A549 treated with Hydrocortisone at 1 μM for 4 hours (cell line): ENCODE measurements at places on chromosomes 11 and 22. TPM values are rescaled to one million over a fixed set of nuclear protein-coding genes. Genes with fewer than 3 reads are reported as not detected.

TCP11L1 gene
- total RNA-seq: 18.9 to 31.4 TPM (median 23.4 TPM) in 5 replicates

C22orf15 gene
- total RNA-seq: not detected in 5 replicates

F2 gene
- 1.7 to 3.3 TPM (median 2.3 TPM) in 5 replicates for total RNA-seq

FBLN1 gene
- total RNA-seq: 45.7 to 57.5 TPM (median 54.3 TPM) in 5 replicates

SGSM1 gene
- 0.31 to 0.84 TPM (median 0.39 TPM) in 5 replicates for total RNA-seq

OR52B2 gene
- not detected in 5 replicates for total RNA-seq

MRGPRX3 gene
- 0.09 TPM in 1 of 5 replicates, not detected in the others for total RNA-seq

PDE2A gene
- 1.3 to 2.3 TPM (median 1.9 TPM) in 5 replicates for total RNA-seq

GRIK4 gene
- 0.01 to 0.06 TPM in 2 of 5 replicates, not detected in the others for total RNA-seq

UBQLNL gene
- not detected in 5 replicates for total RNA-seq

TMEM41B gene
- total RNA-seq: 18.4 to 23.2 TPM (median 22.3 TPM) in 5 replicates

SERPING1 gene
- 0.53 to 1.3 TPM (median 0.88 TPM) in 5 replicates for total RNA-seq

GP1BB gene
- total RNA-seq: 0.64 to 2.1 TPM (median 1.7 TPM) in 5 replicates

RBFOX2 gene
- 23.3 to 30.0 TPM (median 27.5 TPM) in 5 replicates for total RNA-seq

SPA17 gene
- total RNA-seq: 16.2 to 24.4 TPM (median 18.4 TPM) in 5 replicates

FAT3 gene
- 0.25 to 0.67 TPM (median 0.40 TPM) in 5 replicates for total RNA-seq

PAK1 gene
- 19.5 to 24.2 TPM (median 22.3 TPM) in 5 replicates for total RNA-seq

ZDHHC5 gene
- 66.8 to 83.2 TPM (median 69.5 TPM) in 5 replicates for total RNA-seq

HDAC10 gene
- total RNA-seq: 8.5 to 11.5 TPM (median 11.1 TPM) in 5 replicates

SPON1 gene
- total RNA-seq: 0.07 TPM in 1 of 5 replicates, not detected in the others
